ENCODE measurements at places on chromosomes 3 and 15.

DNA sequence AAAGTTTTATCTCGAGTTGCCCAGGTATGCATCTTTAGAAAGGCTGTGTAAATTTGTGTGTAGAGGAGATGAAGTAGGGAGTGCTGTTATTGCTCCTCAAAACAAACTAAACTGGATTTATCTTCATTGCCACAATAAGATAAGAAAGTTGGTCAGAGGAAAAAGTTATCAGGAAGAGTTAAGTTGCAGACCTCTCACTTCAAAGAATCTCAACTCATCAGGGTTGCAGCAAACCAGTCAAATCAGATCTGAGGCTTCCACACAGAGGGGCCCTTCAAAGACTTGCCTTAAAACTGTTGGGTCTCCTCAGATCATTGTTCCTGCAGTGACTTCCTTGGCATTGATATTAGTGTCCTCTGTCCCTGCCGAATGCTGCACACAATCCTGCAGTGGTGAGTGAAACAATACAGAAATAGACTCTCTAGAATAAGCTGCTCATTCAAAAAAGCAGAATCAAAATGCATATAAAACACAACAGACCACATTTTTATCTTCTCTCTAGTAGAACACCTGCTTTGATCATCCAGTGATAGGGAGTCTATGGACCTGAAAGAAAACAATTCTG is 191.2 kb upstream of the CBLB start:
- DNase-seq = no peak

GRCh38 chr3:179292450-179292849 is 30.4 kb upstream of the ZNF639 start:
- DNase-seq = no peak

GRCh38 chr3:38721207-38721772 is 71.8 kb upstream of the SCN5A start:
- no peak for DNase-seq

DNA sequence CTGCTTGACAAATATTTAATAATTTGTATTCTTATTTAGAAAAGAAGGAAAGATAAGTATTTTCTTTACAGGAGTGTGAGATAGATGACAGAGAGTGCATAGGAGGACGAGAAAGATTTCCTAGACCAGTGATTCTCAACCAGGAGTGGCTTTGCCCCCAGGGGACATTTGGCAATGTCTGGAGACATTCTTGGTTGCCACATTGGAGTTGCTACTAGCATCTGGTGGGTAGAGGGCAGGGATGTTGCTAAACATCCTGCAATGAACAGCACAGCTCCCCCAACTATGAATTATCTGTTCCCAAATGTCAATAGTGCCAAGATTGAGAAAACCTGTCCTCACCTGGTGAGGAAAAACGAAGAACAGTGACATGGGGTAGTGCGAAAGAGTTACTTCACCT is 30.8 kb upstream of the MINAR1 start:
- no peak for DNase-seq

GRCh38 chr15:81227716-81228115 is 31.0 kb downstream of the IL16 start:
- DNase-seq = no peak

- DNase-seq = no peak
Measured at GRCh38 chr15:101694261-101694660, 30.0 kb downstream of the TARS3 start.

- DNase-seq = no peak
Measured at GRCh38 chr3:158709666-158710083, 22.6 kb downstream of the RARRES1 start.

DNA sequence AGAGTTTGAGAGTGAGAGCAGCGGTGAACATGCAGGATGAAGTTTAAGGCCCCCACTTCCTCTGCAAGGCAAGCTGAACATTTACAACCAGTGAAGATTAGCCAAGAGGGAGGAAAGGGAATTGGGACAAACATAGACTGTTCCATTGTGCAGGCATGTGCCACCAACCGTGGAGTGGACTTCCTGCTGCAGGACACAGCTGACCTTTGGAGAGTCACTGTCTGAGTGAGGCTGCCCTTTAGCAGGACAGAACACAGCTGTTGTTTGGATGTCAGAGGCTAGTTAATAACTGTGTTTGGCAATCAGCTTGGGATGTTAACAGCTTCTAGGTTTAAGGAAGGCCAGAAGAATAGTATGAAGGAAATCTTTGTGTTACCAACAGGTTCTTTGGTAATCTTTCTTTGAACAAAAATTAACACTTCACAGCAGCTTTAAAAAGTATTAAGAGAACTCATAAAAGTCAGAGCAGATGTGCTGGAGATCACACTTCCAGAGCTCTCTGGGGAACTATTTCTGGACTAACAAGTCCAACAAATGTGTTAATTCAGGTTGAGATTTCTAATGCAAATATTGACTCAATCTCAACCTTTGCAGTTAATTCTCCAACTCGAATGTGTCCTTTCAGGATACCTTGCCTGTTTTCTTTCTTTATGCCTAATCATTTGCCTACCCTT is 31.4 kb downstream of the CTDSPL start:
- DNase-seq = no peak

GRCh38 chr15:73389539-73389938 is 20.8 kb upstream of the HCN4 start:
- no peak for DNase-seq

GRCh38 chr3:98670020-98670419 is 76.6 kb upstream of the CPOX start:
- no peak for DNase-seq

GRCh38 chr15:93485438-93486327 is 396.7 kb upstream of the RGMA start:
- DNase-seq = no peak

- no peak for DNase-seq
Measured at GRCh38 chr3:23829242-23829934, 23.6 kb downstream of the UBE2E1 start.

DNA sequence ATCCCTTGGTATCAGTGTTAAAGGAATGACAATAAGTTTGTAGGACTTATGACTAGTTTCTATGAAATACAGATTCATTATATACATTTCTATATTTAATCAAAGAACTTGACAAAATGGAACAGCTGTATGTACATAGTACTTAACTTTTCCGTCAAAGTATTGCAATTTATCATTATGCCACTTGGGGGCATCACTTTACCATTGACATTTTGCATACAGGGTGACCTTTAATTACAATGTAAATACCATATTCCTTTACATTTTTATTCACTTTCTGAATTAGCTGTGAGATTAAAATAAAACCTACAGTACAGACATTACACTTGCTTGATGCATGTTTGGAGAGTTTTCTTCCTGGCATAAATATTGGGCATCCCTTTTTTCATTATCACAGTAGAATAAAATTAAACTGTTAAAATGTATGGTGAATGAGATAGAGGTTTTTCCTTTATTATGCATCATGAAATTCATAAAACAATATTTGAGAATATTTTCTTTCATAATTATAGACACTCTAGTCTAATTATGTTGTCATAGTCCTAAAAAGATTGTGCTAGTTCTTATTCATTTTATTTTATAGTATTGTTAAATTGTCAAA is 6.9 kb downstream of the NEK11 start:
- DNase-seq = no peak

- no peak for DNase-seq
Measured at GRCh38 chr3:12797892-12798558, 1.5 kb downstream of the CAND2 start.

All from NCI-H1417 treated with DMSO at 0.1 percent for 48 hours (cell line).